ENCODE measurements at places on chromosomes 4 and X.

- DNase-seq, result no peak
These were observed 55.6 kb downstream of the SLITRK4 start for GRCh38 chrX:143580266-143580665.

DNA sequence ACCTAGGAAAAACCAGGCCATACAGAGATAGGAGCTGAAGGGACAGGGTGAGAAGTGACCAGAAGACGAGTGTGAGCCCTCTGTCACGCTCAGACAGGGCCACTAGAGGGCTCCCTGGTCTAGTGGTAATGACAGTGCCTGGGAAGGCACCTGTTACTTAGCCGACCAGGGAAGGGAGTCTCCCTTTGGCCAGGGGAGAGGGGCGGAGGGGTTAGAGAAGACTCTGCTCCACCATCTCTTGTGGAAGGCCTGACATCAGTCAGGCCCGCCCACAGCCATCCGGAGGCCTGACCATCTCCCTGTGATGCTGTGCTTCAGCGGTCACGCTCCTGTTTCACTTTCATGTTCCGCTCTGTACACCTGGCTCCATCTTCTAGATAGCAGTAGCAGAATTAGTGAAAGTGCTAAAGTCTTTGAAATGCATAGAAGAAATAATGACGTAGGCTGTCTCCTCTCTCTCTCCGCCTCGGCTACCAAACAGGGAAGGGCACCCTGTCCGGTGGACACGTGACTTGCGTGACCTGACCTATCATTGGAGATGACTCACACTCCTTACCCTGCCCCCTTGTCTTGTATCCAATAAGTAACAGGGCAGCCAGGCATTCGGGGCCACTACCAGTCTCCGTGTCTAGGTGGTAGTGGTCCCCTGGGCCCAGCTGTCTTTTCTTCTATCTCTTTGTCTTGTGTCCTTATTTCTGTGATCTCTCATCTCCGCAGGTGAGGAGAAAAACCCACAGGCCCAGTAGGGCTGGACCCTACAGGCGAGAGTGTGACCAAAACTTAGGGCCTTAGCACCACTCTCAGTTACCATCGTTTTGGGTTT, 26.7 kb downstream of the HTT-AS start:
- DNase-seq, result peak; percentile 69

DNA sequence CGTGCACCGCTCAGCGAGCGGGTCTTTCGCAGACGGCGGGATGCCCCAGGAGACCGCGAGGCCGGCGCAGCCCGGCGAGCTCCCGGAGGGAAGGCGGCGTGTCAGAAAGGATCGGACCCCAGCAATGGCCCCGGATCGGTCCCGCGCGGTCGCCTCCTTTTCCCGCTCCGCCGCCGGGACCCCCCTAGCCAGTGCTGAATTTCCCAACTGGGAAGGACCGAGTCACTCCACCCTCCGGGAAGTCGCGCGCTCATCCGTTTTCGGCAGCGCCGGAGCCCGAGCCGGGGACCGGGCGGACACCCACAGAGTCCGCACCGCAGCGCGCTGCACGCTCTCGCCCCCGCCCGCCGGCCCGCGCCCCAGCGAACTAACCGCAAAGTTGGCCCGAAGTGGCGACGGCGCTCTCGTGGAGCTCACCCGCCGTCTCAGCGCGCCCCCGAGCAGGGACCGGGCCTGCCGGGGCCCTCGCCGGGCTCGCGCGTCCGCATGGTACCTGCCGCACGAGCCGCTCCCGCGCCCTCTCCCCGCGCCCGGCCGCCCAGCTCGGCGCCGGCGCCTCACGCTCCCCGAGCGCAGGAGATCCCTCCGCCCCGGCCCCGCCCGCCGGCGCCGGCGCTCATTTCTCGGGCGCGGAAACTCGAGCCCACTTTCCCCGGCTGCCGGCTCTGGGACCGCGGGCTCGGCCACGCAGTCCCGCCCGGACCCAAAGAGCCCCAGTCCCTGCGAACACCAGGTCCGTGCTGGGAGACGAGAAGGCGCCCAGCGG, at the start of gene FAT1:
FAT1 (minus strand) TSS at position 565 of the 766 bp plus-strand sequence. CDS start 14,029 bp downstream, outside the sequence.
- DNase-seq, result no peak

DNA sequence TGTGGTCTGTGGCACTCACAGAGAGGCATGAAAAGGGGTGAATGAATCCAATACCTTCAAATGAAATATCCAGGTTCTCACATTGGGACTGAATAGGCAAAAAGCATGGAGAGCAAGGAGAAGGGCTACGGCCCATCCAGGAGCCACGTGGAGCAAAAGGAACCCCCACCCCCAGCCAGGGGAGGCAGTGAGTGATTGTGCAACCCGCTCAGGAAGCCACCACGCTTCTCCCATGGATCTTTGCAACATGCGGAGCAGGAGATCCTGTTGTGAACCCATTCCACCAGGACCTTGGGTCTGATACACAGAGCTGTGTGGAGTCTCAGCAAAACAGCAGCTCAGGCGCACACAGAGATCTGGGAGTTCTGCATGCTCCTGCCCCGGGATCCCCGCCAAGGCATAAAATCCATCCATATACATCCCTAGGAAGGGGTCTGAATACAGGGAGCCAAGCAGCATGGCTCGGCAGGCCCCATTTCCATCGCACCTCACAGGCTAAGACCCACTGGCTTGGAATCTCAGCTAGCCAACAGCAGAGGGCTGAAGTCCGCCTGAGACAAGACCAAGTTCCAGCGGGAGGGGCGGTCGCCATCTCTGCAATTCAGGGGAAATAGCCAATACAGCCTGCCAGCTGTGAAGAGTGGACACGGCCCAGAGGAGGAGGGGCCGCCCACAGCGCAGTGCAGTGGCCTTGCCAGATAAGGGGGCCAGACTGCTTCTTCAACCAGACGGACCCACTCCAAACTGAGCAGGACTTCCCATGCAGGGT, 80.2 kb downstream of the FGF16 start:
- DNase-seq, result no peak

GRCh38 chrX:124268099-124268498, 64.4 kb upstream of the TEX13D start:
- DNase-seq, result no peak

GRCh38 chrX:15336023-15336413, 695 bp upstream of the PIGA start:
- DNase-seq, result peak; percentile 10

All from CD4-positive, alpha-beta T cell treated with Interleukin-17A for 4 hours (primary cell).